Left lung (tissue), 14 donors: ENCODE measurements at places on chromosomes 3 and 15. TPM values are rescaled to one million over a fixed set of nuclear protein-coding genes. Genes with fewer than 3 reads are reported as not detected.

- no peak overlapping the region for H3K4me3 ChIP-seq
- no peaks in the 10 kb centered on the region for H3K36me3 ChIP-seq
- H3K27me3 ChIP-seq = no peaks in the 10 kb centered on the region
- no peaks in the 10 kb centered on the region for H3K4me1 ChIP-seq
These were observed 21.1 kb downstream of the PSMD6 start for GRCh38 chr3:64002233-64002632.

DET1 gene
- 4.2 TPM for total RNA-seq

DNA sequence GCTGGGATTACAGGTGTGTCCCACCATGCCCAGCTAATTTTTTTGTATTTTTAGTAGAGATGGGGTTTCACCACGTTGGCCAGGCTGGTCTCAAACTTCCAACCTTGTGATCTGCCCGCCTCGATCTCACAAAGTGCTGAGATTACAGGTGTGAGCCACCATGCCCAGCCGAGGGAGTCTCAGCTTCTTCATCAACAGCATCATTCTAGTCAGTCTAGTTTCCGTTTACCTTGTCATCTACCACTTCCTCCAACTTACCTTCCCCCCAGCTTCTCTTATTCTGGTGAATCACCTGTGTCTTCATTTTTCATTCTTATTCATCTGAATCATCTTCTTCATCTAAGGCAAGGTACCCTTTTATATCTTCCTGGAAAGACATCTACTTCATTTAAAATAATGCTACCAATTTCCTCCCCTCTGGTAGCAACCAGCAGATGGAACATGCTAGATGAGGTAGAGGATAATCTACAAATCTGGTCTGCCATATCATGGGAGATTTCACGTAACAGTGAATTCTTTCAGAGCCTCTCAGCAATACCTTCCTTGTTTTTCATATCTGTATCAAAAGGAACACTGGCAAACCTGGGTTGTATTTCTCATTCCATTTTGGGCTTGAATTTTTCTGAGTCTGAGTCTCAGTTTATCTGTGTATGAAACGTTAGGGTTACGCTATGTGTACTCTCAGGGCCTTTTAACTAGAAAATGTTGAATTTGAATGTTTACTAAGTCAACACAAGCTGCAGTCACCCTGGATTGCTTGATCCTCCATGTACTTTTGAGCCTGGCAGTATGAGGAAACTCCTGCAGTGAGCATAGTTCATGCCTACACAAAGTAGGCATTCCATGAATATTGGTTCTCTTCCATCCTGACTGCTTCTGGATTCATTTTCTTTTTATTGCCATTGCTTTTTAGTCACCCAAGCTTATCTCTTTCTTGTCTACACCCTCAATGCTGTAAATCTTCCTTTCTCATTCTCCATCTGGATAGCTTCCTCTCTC is 16.8 kb downstream of the LPP start:
- H3K27ac ChIP-seq = no peak overlapping the region
- no peak for DNase-seq
- no peaks in the 10 kb centered on the region for H3K27me3 ChIP-seq
- no peak overlapping the region for H3K4me3 ChIP-seq
- peaks cover 5% of the 10 kb centered on the region for H3K4me1 ChIP-seq

GRCh38 chr3:196789885-196790359 is 50.3 kb downstream of the PAK2 start:
- no peaks in the 10 kb centered on the region for H3K27me3 ChIP-seq
- no peak overlapping the region for H3K4me3 ChIP-seq
- DNase-seq = no peak
- H3K27ac ChIP-seq = no peak overlapping the region
- H3K4me1 ChIP-seq = peaks cover 2% of the 10 kb centered on the region

- no peak for DNase-seq
- no peak overlapping the region for H3K4me3 ChIP-seq
- no peaks in the 10 kb centered on the region for H3K36me3 ChIP-seq
- H3K27ac ChIP-seq = no peak overlapping the region
- peaks cover 3% of the 10 kb centered on the region for H3K4me1 ChIP-seq
These were observed 31.0 kb upstream of the KLF13 start for GRCh38 chr15:31295658-31296057.

GRCh38 chr3:170680593-170680992 is 94.7 kb upstream of the SLC7A14 start:
- no peak overlapping the region for H3K4me3 ChIP-seq
- no peak for DNase-seq
- no peaks in the 10 kb centered on the region for H3K36me3 ChIP-seq

ST3GAL6 gene
- 30.8 TPM for total RNA-seq

- H3K4me3 ChIP-seq = no peak overlapping the region
- H3K27ac ChIP-seq = no peak overlapping the region
- no peaks in the 10 kb centered on the region for H3K4me1 ChIP-seq
- H3K27me3 ChIP-seq = no peaks in the 10 kb centered on the region
These were observed 42.6 kb upstream of the TP63 start for GRCh38 chr3:189588475-189589178.

PEX5L gene
- not detected for total RNA-seq

GRCh38 chr3:139265131-139266016 is 78.4 kb upstream of the MRPS22 start:
- no peaks in the 10 kb centered on the region for H3K4me1 ChIP-seq
- no peak overlapping the region for H3K4me3 ChIP-seq
- no peaks in the 10 kb centered on the region for H3K36me3 ChIP-seq
- DNase-seq = no peak
- no peaks in the 10 kb centered on the region for H3K27me3 ChIP-seq
- H3K27ac ChIP-seq = no peak overlapping the region

GOLGA6A gene
- total RNA-seq = not detected

CDHR4 gene
- 6.1 TPM for total RNA-seq

OIP5 gene
- 3.4 TPM for total RNA-seq

GRCh38 chr3:108091498-108092250 is 843 bp upstream of the CD47 start:
- peak overlapping the region; percentile 94 for H3K27ac ChIP-seq
- peak overlapping the region; percentile 95 for H3K4me3 ChIP-seq
- H3K27me3 ChIP-seq = no peaks in the 10 kb centered on the region
- peaks cover 38% of the 10 kb centered on the region for H3K4me1 ChIP-seq

- H3K36me3 ChIP-seq = no peaks in the 10 kb centered on the region
- no peak for DNase-seq
- peaks cover 8% of the 10 kb centered on the region for H3K4me1 ChIP-seq
- peak within 1 kb of the TSS; percentile 82 for H3K27ac ChIP-seq
- H3K4me3 ChIP-seq = peak within 1 kb of the TSS; percentile 7
These were observed at the start of gene ISLR for GRCh38 chr15:74173380-74174218. Gene ISLR (plus strand): TSS chr15:74173710. CDS start chr15:74174859, 1,149 bp downstream.
